SW480 (cell line): ENCODE measurements at places on chromosomes 6 and 20.
A peak's percentile ranks its signal among the peaks of the same experiment; 100 is the strongest.

DNA sequence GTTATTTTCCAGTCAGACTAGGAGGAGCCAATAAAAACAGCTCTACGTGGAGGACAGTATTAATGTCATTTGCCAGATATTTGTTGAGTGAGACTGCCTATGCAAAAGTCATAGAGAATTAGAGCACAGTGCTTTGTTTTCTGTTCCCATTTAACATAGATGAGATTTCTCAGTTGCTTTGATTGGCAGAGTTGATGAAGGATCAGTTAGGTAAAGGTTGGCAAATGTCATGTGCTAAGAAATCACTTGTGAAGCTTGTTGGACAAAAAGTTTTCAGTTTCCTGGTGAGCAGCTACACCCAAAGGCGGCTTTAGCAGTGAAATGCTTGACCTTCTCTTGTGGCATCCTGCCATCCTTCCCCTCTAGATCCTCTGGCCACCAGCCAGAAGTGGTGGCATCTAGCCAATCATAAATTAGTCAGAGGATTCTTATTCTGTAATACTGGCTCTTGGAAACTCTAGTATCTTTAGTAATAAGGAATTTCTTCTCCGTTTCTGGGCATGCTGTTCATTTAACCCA lies 37.0 kb downstream of the BCKDHB start:
- DNase-seq, result no peak

DNA sequence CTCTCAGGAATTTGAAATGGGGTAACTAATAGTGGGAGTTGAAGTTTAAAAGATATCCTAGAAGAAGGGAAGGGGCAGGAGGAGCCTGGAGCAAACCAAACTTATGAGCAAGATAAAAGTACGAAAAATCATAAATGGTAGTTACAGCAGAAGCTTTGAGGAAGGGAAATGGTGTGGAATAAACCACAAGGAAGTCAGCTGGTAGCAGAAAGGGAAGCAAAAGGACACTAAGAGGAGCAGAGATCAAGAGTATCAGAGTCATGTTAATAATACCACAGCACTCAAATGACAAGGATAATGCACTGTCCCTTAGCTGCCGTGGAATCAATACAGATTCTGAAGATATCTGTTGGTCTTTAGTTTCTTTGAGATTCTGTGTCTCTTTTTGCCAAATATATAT lies 44.9 kb upstream of the CCDC28A start:
- DNase-seq, result no peak

- no peak for DNase-seq
These were observed 232.5 kb downstream of the BTBD9 start for GRCh38 chr6:38407192-38407591.

DNA sequence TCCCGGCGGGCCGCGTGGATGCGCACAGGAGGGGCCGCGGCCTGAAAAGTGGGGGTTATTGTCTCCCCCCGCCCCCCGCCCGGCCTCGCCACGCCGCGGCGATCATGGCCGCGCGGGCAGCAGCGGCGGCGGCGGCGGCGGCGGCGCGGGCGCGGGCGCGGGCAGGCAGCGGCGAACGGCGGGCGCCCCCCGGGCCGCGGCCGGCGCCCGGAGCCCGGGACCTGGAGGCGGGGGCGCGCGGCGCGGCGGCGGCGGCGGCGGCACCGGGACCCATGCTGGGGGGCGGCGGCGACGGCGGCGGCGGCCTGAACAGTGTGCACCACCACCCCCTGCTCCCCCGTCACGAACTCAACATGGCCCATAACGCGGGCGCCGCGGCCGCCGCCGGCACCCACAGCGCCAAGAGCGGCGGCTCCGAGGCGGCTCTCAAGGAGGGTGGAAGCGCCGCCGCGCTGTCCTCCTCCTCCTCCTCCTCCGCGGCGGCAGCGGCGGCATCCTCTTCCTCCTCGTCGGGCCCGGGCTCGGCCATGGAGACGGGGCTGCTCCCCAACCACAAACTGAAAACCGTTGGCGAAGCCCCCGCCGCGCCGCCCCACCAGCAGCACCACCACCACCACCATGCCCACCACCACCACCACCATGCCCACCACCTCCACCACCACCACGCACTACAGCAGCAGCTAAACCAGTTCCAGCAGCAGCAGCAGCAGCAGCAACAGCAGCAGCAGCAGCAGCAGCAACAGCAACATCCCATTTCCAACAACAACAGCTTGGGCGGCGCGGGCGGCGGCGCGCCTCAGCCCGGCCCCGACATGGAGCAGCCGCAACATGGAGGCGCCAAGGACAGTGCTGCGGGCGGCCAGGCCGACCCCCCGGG lies 637 bp downstream of the ARID1B start:
- peak; percentile 46 for DNase-seq

DNA sequence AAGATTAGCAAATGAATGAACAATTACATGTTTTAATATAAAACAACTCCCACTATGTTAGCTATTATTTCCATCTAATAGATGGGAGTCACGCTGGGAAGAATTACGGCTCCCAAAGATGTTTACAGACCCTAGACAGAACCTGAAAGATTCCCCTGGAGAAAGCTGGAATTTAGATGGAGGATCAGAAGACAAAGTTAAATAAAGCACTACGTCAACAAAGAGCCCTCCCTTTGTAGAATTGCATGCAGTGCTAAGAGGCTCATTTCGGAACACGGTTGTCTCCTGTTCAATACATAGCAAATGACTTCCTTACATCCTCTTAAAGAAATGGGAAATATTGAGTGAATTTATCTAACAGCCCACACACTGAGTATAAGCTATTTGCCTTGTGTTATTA lies 328.3 kb downstream of the CBLN4 start:
- no peak for DNase-seq

DNA sequence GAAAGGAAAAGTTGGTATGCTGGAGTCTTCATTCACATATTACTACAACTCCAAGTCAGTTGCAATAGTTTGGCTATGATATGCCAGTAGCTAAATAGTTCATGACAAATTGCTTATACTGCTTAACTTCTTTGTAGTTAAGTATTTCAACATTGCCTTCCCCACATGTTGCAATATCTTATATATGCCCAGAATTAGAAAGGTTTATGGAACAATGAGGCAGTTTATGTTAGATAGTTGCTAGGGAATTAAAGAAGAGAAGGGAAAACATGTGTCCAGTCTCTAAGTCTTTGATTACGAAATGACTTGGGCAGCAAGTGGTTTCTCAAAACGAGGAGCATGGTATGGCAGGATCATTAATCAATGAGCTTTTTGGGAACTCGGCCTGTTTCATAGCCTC lies 145.8 kb downstream of the PLCB4 start:
- DNase-seq, result no peak

- DNase-seq, result no peak
These were observed 179.8 kb downstream of the SOD2 start for GRCh38 chr6:159513074-159513720.

DNA sequence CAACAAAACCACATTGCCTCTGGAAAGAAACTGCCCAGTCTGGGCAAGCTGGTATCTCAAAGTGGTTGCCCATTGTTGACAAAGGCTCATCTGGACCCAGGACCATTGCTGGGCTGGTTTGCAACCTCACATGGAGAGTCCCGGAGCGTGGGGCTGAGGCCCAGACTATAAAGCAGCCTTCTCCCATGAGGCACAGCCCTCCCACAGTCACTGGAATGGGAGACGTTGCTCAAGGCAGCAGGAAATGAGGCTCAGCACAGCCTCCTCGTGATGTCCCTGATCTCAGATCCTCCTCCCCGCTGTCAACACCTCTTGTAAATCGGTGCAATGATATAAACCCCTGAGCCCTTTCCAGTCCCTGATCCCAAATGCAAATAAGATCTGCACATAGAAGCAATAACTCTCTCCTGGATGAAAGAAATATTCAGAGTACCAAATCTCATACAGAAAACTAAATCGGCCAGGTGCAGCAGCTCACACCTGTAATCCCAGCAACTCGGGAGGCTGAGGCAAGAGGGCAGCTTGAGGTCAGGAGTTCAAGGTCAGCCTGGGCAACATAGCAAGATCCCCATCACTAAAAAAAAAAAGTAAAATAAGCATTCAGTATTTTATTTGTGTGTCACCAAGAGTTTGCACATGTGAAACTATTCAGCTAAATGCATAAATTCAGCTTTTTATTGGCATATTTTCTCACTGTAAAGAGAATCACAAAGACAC lies 103.0 kb upstream of the RREB1 start:
- DNase-seq, result no peak

- DNase-seq, result no peak
These were observed 1.5 kb downstream of the NOL4L start for GRCh38 chr20:32583581-32584070.

DNA sequence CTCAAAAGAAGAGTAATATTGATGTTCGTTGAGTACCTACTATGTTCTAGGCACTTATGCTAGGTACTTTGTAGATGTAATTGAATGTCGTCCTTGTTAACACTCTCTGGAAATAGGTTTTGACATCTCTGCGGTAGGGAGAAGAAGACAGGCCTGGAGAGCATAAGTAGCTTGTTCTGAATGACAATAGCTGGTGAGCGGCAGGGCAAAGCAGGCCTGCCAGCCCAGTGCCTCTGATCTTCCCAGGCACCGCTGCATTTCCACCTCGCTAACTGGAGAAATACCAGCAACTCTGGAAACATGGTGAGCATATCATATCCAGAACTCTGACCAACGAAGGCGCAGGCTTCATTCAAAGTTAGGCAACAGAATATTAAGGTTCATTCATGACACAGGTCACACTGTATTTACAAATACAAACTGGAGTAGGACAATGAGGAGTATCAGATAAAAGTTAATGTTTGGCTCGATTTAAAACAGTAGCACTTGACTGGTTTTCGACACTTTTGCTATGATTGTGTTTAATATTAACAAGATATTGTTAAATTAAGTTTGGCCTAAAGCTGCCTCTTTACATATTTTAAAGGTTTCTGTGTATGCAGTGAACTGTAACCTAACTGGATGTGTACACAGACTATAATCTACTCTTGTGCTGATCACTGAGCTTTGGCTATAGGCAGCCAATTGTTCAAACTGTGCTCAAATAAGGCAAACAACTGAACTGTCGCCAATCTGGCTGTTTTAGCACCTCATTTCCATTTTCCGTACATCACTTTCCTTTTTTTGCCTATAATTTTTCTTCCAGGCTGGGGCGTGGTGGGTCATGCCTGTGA lies 54.1 kb downstream of the PPP1R3G start:
- no peak for DNase-seq

DNA sequence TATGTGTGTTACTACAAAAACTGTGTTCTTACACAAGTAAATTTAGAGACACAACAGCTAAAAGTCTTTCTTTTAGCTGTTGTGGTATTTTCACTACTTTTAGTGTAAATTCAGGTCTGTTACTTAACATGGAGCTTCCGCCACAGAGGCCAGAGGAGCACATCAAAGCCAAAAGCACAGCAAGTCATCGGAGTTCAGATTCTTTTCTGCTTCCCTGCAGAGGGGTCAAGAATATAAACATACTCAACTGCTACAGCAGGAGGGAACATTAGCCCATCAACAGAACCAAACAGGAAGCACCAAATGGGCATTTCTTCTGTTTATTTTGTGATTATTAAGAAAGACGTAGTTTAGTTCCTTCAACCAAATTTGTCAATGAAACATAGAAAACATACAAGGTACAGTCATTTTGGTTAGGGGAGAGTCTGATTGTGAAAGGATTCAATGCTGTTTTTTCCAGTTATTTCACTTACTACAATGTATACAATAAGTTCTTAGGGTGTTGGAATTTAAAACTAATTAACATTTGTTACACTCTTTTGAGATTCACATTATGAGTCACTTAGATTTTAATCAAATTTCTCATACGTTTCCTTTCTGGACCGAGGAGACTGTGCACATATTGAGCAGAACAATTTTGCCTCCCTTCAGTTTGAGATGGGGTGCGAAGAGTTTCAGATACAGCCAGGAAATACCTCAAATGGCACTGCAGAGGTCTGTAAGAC lies 42.8 kb upstream of the DSE start:
- no peak for DNase-seq

- DNase-seq, result no peak
These were observed 20.2 kb upstream of the PAQR8 start for GRCh38 chr6:52341561-52342260.

DNA sequence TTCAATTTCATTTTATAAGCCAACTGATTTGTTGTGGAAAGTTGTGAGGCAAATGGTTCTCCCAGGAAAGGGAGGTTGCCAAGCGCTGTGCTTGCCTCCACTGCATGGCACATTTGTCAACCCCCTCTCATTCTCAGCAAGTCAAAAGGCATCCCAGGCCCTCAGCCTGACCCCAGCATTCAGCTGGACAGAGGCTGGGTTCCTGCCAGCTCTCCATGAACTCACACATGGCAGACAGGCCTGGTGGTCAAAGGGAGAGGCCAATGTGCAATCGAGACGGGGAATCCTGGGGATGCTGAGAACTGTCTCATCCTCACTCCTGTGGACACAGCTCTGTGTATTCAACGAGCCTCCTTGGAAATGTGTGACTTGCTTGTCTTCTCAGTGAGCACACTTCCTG lies 106.0 kb upstream of the CDH4 start:
- DNase-seq, result no peak
